Activated naive CD4-positive, alpha-beta T cell (primary cell): ENCODE measurements at places on chromosomes 5 and 9.

DNA sequence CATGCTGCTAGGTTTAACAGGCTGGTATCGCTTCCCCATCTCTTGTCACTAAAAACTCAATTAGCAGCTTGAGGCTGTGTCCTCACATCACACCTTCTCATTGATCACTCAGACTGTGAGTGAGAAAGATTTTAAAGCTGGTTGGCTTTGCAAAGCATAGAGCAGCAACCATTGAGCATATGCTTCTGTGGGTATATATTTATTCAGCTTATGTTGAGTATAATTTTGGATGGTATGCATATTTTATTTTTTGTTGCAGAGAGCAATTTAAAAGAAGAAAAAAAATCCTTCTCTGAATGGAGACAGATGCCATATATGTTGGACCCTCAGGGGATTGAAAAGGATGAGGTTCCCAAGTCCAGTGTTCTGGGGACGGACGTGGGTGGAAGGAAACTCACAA, 162.6 kb downstream of the TRIM32 start:
- DNase-seq = no peak

GRCh38 chr9:30519166-30519565, 1865.3 kb upstream of the ACO1 start:
- DNase-seq = no peak

GRCh38 chr5:68251804-68252522, 36.4 kb downstream of the PIK3R1 start:
- DNase-seq = no peak

DNA sequence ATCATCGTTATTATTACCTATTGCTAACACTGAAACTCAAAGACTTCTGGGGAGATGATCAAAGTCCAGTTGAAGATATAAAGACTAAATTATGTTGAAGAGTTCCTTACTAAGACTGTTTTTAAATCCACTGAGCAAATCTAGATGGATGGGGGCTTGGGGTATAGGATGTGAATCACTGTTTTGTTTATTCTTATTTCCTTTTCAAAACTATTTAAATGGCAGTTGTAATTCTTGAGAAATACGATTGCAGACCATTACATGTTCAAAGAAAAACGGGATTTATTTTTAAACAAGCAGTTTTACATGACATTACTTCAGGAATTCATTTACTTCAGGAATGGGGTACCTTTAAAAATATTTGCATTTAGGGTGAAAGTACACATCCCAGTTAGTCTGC, 4.3 kb downstream of the RASGRF2 start:
- DNase-seq = no peak

- no peak for DNase-seq
These were observed 97.9 kb downstream of the CRB2 start for GRCh38 chr9:123453831-123454321.

GRCh38 chr5:1028481-1029281, 20.1 kb downstream of the NKD2 start:
- no peak for DNase-seq

DNA sequence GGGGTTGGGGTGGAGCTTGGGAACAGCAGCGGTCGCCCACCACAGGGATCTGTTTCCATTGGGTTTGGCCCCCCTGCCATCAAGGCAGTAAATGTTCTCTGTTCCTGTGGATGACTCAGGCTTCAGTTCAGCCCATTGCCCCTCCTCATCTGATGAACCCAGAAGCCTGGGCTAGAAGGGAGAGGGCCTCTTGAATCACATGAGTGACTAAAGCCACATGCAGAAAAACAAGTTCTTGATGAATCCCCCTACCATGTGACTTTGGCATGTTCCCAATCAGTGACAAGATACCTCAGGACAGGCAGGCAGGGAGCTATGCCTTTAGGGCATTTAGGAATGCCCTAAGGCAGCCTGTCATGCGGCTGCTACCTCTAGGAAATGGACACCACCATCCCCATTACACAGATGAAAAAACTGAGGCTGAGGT, 2.5 kb downstream of the SH3PXD2B start:
- DNase-seq = no peak

GRCh38 chr5:76408104-76408654, 5.1 kb downstream of the IQGAP2 start:
- DNase-seq = no peak

- no peak for DNase-seq
These were observed 4.6 kb upstream of the CATSPER3 start for GRCh38 chr5:134963098-134963497.

- DNase-seq = no peak
These were observed 56.6 kb downstream of the BNC2 start for GRCh38 chr9:16813838-16814237.

DNA sequence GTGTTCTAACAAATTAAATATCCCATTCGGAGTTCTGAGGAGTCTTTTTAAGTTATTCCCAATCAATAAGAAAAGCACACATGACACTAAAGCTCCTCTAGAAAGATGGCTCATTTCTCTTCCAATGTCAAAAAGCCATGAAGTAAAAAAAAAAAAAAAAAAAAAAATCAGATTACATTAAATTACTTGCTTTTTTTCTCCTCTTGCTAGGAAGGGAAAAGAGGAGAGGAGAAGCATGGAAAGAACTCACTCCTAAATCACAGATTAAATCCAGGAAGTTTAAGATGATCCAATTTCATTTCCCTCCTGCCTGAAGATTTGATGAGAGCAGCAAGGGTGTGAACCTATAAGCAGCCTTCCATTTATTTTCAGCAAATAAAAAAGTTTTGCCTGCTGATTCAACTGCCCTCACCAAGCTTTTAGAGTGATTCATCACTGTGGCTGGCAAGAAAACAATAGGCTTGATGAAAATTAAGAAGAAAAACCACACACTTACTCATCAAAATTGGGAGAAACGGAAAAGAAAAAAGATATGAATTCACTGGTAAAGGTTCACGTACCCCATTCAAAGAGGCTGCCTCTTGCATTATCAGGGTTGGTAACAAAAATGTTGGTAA, 19.7 kb downstream of the MYO10 start:
- no peak for DNase-seq

GRCh38 chr5:10620346-10620745, 56.5 kb downstream of the ANKRD33B start:
- no peak for DNase-seq

DNA sequence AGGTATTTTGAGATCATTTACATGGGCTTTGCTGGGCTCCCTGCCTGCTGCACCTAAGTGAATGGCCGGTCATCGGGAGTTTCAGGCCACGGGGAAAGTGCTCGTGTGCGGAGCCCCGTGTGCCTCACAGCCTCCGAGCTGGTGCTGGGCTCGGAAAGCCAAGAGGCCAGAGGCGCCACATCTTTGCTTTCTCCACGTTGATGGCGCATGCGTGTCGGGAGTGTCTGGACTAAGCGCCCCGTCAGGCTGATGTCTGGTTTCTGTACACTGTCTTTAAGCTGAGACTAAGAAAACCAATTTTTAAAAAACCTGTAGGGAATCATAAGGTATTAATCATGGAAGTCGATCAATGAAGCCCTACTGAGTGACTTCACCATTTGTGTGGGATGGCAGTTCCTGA, 69.1 kb downstream of the OTULIN start:
- DNase-seq = no peak

DNA sequence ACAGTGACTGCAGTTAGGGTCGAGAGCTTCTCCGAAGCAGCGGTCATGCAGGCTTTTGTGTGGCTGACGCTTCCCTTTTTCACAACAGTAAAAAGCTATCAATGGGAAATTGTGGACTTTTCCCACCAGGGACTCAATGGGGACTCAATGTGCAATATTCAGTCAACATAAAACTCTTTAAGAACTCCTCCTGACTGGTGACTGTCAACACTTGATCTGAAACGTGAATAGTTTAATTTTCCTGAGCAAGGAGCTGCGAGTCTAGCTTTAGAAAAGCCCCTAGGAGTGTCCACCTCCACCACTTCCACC, 28.7 kb downstream of the EXOC3 start:
- DNase-seq = no peak

- no peak for DNase-seq
These were observed 7.0 kb downstream of the HEMGN start for GRCh38 chr9:97930972-97931371.

- DNase-seq = no peak
These were observed 489.3 kb downstream of the TLE4 start for GRCh38 chr9:80061096-80061495.

GRCh38 chr5:179143446-179143845, 83.3 kb downstream of the ZNF354C start:
- no peak for DNase-seq

DNA sequence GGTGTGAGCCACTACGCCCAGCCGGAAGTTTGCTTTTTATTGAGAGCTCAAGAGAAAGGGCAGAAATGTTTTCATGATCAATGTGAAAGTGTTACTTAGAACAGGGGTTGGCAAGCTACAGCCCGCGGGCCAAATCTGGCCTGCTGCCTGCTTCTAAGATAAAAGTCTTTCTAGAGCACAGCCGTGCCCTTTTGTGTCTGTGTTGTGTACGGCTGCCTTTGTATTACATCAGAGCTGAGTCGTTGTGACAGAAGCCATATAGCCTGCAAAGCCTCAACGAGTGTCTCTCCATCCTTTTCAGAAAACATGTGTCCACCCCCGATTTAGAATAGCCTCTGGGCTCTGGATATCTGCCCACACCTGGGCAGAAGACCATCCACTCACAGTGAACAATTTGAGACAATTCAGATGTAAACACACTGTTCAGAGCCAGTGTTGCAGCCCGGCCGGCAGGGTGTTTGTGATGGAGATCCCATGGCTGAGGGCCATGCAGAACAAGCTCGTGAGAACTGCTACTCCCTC, 28.8 kb downstream of the AK8 start:
- no peak for DNase-seq

GRCh38 chr5:32283539-32284377, 29.0 kb downstream of the MTMR12 start:
- no peak for DNase-seq

DNA sequence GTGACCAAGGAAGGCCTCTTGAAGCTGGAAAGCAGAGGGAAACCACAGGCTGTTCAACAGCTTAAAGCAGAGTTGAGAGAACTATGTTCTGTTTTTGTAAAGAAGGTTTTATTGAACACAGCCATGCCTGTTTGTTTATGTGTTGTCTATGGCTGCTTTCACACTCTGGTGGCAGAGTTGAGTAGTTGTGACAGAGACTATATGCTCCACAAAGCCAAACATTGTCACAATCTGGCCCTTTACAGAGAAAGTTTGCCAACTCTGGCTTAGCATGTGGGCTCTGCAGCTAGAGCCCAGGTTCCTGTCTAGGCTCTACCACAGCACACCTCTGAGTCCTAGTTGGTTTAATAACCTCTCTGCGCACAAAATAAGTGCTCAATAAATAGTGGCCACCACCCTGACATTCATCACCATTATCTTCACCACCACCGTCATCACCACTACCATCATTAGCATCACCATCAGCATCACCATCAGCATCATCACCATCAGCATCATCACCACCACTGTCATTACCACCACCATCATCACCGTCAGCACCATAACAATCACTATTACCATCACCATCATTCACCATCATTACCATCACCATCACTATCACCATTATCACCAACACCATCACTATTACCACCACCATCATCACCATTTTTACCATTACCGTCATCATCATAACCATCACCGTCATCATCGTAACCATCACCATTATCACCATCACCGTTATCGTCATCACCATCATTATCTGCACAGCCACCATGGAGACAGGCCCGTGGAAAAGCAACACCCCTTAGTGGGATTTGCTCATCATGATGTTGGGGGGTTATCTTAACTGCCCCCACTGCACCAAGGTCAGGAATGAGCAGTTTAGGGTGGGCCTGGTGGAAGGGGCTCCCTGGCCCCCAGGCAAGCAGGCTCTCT, 18.3 kb downstream of the AKNA start:
- no peak for DNase-seq

GRCh38 chr9:134436911-134437310, 110.7 kb downstream of the RXRA start:
- DNase-seq = no peak

- DNase-seq = no peak
These were observed 13.4 kb downstream of the STKLD1 start for GRCh38 chr9:133389562-133389961.

GRCh38 chr9:35340046-35340445, 149.9 kb upstream of the RUSC2 start:
- DNase-seq = no peak

- no peak for DNase-seq
These were observed 14.9 kb downstream of the ADAMTS2 start for GRCh38 chr5:179330186-179330900.

GRCh38 chr5:57054671-57055070, 102.7 kb upstream of the MIER3 start:
- DNase-seq = no peak
